Stimulated activated CD8-positive, alpha-beta memory T cell treated with anti-CD3 and anti-CD28 coated beads, Interleukin-15, amount 100 ng/mL, for 24 hours (primary cell): ENCODE measurements at places on chromosomes 6 and 20.

DNA sequence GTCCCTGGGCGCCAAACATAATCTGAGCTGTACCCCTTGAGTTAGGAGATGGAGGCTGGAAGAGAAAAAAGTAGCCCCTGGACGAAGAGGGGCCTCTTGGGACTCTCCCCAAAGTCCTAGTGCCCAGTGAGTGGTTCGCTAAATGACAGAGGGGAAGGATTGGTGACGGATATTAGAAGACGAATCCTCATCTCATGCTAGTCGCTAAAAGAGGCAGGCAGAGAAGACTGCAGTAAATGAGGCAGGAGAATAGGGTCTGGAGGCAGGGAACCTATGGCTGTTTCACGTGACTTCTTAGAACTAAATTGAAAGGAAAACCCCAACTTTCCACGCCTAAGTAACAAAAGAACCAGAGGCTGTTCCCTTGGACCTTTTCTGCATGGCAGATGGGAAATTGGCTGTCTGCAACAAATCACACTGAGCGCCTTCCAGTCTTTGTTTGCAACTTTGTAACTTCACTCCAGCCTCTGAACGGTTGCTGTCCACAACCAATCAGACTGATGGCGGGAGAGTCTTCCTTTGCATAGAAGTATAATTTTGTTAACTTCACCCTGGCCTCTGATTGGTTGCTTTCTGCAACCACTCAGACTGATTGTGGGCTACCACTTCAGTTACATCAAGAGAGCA is 731 bp upstream of the RBL1 start:
- no peak for DNase-seq

DNA sequence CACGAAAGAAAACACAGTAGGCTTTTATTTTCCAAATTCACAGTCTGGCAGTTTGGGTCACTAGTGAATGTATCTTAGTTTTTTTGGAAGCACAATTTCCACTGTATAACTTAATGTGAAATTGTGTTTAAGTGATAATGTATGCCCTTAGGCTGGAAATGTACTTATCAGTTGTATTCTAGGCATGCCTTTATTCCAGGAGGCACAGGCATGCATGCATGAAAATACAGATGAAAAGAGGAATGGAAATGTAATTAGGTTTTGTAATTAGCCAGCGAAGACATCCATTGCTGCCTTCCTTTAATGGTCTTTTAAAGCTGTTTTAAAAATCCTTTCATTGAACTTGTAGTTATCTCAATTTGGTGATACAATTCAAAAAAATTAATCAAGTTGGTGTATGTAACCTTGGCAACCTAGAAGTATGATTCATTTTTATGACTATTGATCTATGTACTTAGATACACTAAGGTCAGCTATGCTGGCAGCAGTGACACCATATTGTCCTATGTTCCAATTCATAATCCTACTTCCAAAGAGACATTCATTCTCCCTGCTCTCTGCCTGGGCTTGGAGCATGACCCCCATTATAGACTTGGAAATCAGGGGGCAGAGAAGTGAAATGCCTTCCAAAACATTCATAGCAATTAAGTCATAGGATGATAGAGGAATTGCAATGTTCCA is 73.1 kb downstream of the SNAP25 start:
- DNase-seq = no peak

- DNase-seq = no peak
Observed at GRCh38 chr6:6909111-6909510, 198.7 kb upstream of the RREB1 start.

GRCh38 chr6:111269401-111269970 is 182.2 kb downstream of the SLC16A10 start:
- DNase-seq = no peak

DNA sequence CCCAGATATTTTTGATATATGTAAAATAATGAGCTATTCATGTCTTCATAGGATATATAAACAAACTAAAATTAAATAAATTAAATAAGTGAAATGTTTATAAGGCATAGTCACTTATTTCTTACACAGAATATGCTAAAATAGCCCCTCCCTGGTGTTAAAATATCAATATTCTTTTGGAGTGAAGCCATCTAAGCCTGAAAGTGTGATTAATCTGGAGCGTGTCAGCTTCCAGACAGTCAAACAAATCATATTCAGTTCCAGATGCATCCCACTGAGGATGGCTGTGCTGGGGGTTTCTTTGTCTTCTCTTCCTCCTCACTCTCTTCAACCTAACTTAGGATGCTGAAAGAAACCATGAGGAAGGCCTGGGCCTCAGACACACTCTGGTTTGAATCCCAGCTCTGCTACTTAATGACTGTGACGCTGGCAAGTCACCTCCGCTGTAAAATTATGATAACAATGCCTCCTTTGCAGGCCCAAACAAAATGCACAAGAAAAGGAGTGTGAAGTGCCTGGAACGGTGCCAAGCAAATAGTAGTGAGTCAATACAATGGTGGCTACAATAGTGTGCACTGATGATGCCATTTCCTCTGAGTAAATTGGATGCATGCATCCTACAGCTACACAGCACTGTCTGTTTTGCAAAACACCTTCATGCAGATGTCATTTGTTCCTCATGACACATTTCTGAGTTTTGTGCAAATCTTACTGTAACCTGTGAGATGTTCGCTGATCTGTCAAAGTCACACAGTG is 161.4 kb downstream of the FOXC1 start:
- no peak for DNase-seq

DNA sequence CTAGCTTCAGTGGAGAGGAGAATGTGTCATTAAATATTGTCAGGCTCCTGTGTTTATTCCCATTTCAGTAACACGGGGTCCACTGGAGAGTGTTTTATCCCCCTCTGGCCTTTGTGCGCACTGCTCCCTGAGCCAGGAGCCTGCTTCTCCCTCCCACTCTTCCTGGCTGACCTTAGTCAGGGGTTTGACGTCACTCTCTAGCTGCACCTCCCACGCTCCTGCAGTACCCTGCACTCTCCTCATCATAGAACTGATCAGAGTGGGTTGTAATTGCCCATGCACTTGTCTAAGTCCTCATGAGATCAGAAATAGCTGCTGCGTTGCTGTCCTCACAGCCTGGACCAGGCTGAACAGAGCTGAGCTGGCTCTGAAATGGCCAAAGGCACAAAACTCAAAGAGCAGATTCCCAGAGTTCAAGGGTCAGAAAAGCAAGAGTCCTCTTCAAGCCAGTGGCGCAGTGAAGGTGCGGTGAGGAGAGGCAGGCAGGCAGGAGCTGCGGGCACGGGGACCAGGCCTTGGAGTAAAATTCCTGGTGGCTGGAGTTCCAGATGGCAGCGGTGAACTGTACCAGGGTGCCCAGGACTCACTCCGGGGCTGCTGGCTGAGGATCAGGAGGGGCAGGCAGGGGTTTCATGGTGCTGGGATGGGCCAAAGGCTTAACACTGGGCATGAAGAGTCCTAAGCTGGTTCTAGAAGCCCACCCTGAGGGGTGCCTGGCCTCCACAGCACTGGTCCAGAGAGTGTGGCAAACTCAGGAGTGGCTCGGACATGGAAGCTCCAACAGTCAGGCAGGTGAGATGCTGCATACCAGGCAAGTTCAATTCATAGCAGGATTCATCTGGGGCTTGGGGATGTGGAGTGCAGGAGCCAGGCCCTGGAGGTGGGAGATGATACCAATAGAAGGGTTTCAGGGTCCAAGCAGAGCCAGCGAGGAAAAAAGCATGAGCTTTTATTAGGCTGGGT is 170.9 kb downstream of the SCP2D1 start:
- DNase-seq = no peak

DNA sequence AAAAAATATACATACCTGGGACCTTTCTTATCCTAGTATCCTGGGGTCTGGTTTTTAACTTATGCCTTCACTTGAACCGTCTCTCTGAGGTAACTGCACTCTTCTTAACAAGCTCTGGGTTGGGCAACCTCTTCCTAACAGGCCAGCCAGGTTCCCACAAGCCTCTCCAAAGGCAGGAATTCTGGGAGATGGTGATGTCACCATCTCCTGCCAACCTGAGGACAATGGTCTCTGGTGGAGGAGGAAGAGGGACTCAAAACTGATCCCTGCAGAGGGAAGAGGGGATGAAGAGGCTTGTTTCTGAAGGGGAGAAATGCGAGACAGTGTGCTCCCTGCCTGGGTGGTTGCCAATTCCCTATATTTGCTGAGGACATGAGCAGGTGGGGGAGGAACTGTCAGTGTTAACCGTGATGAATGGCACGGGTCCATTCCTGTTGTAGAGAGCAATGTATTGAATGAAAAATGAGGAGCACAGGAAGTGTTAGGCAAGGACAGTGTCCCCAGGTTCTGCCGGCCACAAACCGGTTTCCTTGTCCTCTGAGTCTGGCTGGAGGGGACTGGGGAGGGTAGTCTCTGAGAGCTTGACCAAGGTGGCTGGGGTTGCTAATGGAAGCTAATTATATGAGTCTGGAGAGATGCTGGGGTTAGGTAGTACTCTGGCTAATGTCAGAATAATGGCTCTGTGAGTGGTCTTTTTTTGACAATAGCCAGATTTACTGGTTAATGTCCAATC is 95.5 kb downstream of the KCNB1 start:
- no peak for DNase-seq

- no peak for DNase-seq
Observed at GRCh38 chr20:4088766-4089165, 73.4 kb upstream of the RNF24 start.

DNA sequence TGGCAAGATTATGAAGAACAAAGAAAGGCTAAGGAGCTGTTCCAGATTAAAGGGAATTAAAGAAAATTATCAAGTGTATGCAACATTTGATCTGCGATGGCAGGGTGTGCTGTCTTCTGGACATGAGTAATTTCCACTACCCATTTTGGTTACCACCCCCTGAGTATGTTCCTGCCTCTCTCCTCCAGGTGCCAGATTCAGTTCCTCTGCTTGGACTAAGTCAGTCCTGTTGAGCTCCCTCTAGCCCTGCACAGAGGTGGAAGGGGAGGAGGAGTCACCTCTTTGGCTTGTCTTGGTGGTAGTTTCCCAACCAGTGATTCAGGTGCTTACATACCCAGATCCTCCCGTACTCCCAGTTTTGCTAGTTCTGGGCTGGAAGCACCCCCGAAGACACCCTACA is 22.2 kb upstream of the SNRPB2 start:
- DNase-seq = no peak

GRCh38 chr6:8087870-8088754 is 14.2 kb downstream of the EEF1E1 start:
- DNase-seq = no peak

GRCh38 chr20:3679749-3680700 is 1.8 kb downstream of the ADAM33 start:
- DNase-seq = no peak

GRCh38 chr6:164230259-164230658 is 815.7 kb downstream of the QKI start:
- DNase-seq = no peak

DNA sequence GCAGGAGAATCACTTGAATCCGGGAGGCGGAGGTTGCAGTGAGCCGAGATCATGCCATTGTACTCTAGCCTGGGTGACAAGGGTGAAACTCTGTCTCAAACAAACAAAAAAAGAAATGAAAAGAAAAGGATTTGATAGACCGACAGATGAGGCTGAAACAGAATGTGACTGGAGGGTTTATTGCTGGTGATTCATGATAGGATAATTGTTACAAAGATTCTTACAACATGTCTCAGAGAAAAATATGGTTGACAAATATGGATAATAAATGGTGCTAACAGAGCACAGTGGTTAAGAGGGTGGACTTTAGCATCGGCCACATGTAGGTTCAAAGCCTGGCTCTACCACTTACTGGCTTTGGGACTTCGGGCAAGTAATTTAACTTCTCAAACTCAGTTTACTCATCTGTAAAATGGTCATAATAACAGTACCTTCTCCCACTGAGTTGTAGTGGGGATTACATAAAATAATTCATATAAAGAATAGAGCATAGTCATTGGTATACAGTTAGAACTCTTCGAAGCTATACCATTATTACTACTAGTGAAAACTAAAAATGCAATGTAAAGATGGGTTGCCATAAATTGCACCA is 131.9 kb downstream of the MAP3K7 start:
- no peak for DNase-seq

GRCh38 chr6:42745083-42745639 is 742 bp downstream of the TBCC start:
- DNase-seq = no peak

GRCh38 chr6:127340171-127340570 is 3.2 kb downstream of the ECHDC1 start:
- DNase-seq = no peak

DNA sequence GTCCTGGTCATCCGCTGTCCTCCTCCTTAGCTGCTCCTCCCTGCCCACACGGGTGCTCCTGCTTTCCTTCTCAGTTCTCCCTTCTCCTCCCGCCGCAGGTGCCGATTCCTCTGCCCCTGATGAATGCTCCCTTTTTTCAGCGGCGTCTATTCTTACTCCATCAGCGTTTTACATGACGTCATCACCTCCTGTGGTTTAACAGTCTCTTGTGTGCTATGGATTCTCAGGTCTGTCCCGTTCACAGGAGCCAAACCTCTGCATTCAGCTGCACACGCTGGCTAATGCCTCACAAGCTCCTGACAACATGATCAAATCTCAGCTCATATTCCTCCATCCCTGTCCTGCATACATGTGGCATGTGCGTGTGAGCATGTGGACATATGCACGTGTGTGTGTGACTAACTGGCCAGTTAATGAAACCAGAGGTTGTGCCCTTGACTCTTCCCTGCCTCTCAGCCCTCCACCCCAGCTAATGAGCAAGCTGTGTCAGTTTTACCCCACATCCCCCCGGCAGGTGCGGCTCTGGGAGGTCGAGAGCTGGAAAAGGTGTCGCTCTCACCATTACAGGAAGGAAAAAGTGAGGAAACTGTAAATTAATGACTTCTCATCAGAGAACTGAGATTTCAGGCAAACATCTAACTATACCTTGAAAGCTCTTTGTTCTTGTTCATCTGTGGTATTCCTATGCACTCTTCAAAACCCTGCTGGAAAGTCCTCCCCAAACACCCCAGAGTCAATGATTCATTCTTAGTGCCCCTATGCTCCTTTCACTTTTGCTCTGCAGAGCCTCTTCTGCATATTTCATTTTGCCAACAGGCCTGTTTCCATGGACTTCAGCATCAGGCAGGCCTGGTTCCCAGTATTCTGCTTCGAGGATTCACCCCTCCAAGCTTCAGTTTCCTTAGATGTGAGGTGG is 163.1 kb downstream of the TTLL2 start:
- no peak for DNase-seq

DNA sequence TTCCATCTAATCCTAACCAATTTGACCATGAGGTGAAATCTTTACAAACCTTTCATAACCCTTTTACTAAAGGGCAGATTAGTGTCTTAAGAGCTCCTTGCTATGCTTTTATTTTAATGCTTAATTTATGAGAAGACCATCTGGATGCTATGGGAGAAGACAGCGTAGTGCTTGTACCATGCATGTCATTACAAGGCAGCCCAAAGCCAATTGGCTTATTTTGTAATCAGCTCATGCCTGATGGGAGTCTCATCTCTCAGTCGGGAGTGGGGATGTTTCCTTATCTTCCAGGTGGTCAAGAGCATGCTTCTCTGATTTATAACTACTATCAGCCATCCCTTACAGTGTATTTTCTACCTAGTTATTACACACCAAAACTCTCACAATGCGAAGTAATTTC is 304.7 kb downstream of the FARS2 start:
- no peak for DNase-seq

- DNase-seq = no peak
Observed at GRCh38 chr20:35014537-35014936, 58.9 kb downstream of the MYH7B start.

- DNase-seq = no peak
Observed at GRCh38 chr6:84597238-84597875, 167.0 kb downstream of the TBX18 start.

- no peak for DNase-seq
Observed at GRCh38 chr6:76004202-76004601, 68.3 kb downstream of the IMPG1 start.
